ENCODE measurements at places on chromosomes 13 and 19.

DNA sequence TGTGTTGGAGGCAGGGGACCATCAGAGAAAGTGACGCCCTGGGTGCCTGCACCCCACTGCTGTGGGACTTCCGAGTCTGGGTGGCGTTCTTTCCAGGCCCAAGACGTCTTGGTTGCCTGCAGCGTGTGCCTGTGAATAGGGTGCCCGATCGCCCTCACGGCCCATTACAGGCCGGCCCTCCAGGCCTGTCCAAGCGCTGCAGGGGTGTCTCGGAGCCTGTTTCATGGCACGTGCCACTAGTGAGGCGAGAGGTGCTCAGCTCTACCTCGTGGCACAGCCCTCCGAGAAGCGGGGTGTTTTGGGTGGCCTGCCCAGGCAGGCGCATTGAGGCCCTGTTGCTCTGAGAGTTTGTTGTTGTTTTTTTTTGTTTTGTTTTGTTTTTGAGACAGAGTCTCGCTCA lies 30.1 kb downstream of the DOT1L start:
- DNase-seq = no peak

DNA sequence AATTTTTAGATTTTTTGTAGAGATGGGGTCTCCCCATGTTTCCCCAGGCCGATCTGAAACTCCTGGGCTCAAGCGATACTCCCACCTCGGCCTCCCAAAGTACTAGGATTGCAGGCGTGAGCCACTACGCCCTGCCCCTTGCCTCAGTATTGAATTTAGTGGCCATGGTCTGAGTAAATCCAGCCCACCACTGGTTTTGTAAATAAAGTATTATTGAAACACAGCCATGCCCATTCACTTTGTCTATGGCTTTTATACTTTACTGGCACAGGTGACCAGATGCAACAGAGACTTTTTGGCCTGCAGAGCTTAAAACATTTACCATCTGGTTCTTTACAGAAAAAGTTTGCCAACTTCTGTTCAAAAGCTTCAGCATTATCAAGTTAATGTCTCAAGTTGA lies 143.8 kb downstream of the PTPRS start:
- DNase-seq = no peak

DNA sequence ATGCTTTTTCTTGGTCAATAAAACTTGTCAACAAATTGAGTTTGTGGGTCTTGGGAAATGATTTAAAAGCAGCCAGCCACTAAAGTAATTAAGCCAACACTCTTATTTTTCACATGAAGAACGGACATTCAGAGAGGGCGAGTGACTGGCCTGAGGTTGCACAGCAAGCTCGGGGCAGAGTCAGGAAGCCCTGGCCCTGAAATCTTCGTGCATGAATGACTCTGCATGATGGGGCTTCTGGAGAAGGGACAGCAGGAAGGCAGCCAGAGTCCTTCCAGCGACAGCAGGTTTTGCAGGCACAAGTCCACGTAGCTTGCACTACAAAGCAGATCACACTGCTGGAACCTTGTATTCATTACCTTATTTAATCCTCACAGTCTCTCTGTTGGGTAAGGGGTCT lies 232.5 kb downstream of the ZNF536 start:
- DNase-seq = no peak

- no peak for DNase-seq
Measured at GRCh38 chr13:99743094-99743493, 228.5 kb downstream of the ZIC5 start.

GRCh38 chr19:38736413-38737280 lies 7.6 kb downstream of the CAPN12 start:
- peak; percentile 55 for DNase-seq

- DNase-seq = no peak
Measured at GRCh38 chr13:82076496-82076895, 1735.6 kb upstream of the SPRY2 start.

GRCh38 chr13:46097015-46097414 lies 7.8 kb downstream of the CPB2 start:
- DNase-seq = no peak

GRCh38 chr19:55315956-55316525 lies 9.1 kb downstream of the TMEM150B start:
- no peak for DNase-seq

DNA sequence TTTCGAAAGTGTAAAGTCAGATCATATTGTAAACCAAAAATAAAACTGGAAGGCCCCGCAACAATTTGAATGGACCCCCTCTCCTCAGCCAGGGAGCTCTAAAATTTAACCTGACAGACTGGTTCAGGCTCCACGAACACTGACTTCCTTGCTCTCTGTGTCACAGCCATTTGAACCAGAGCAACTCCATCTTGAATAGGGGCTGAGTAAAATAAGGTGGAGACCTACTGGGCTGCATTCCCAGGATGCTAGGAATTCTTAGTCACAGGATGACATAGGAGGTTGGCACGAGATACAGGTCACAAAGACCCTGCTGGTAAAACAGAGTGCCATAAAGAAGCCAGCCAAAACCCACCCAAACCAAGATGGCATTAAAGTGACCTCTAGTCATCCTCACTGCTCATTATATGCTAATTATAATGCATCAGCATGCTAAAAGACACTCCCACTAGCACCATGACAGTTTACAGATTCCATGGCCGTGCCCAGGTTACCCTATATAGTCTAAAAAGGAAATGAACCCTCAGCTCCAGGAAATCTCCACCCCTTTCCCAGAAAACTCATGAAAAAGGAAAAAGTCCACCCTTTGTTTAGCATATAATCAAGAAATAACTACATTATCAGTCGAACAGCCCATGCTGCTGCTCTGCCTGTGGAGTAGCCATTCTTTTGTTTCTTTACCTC lies 43.1 kb downstream of the RFXAP start:
- no peak for DNase-seq

DNA sequence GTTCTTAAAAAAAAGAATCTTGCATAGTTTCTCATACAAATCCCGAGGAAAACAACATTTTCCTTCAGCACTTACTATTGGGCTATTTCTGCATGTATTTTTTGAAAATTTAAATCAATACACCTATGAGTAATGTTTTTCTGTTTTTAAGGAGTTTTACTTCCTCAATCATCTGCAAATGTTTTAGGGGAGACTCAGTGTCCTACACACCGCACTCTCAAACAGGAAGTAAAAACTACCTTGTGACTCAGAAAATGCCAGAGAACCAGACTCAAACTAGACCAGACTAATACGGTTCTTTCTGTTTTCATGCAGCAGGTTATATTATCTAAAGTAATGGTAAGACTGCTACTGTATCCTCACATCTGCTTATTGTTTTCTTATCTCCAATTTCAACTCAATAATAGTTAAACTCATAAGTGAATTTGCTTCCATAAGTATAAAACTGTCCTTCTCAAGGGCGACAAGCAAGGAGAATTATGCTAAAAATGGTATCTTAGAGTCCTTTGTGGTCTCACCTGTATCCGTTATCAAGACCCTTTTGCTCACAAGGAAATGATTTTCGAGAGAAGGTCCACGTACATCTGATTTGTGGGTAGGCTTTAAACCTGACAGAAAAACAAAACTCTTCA lies 52.5 kb downstream of the FLT3 start:
- DNase-seq = no peak

DNA sequence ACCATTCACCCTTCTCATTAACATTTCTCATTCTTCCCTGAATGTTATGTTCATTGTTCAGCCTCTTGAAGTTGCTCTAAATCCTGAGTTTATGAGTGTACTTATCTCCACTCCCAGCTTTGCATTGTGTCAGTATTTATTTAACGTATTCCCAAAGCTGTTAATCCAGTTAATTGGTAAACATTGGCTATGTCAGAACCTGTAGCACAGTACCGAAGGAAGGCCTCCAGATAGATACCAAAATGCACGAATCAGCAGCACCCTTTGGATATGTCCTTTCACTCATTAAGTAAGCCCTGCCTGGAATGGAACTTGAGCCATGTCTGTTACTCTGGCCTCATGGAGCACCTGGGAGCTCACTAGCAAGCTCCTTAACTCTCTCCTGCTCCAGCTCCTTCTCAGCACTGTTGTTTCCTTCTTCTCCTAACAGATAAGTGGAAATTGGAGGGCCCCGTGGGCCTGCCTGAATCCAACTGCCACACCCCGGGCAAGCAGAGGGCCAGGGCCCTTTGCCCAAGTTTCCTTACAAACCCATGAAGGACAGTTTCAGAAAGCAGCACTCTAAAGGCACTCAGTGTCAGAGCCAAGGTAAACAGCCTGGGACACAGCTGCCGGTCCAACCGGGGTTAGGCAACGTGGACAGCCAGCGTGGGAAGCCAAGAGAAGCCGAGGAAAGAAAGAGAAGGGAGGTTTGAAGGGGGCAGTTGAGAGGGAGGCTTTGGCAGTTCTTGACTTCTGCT lies 155.0 kb upstream of the SERP2 start:
- no peak for DNase-seq

DNA sequence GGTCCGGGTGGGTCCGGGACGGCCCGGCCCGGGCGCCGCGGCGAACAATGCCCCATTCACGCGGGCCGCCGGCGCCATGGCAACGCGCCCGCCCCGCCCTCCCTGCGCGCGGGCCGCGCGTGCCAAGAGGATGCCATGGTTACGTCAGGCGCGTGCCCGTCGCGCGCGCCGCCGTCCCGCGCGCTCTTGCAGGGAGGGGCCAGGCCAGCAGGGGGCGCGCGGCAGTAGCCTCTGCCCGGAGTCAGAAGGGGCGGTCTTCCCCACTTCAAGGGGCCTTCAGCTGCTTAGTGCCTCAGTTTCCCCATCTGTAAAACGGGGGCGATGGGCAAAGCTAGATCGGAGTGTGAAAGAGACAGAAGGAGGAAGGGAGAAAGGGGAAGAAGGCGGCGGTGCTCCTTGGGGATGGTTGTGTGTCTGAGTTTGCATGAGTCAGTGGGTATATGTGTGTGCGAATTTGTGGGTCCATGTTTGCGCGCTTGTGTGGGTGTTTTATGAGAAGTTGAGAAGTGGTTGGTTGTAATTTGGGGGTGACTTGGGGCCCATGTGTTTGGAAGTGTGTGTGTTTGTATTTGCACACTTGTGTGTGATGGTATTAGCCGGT lies 11.6 kb upstream of the NFIX start:
- peak; percentile 81 for DNase-seq

GRCh38 chr13:106382534-106382933 lies 152.9 kb downstream of the EFNB2 start:
- DNase-seq = no peak

- DNase-seq = no peak
Measured at GRCh38 chr19:38298821-38299680, 5.0 kb upstream of the C19orf33 start.

DNA sequence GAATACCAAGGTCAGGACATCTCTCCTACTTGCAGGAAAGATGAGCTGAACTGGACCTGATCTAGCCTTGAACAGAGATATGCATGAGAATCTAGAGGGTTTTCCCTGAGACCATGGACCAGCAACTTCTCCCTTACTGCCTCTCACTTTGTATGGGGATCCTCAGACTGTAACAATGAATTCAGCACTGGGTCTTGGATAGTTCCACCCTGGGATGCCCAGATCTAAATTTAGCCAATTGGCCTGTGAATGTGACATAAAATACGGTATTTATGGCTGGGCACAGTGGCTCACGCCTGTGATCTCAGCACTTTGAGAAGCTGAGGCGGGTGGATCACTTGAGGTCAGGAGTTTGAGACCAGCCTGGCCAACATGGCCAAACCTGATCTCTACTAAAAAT lies 15.3 kb upstream of the LILRA2 start:
- no peak for DNase-seq

DNA sequence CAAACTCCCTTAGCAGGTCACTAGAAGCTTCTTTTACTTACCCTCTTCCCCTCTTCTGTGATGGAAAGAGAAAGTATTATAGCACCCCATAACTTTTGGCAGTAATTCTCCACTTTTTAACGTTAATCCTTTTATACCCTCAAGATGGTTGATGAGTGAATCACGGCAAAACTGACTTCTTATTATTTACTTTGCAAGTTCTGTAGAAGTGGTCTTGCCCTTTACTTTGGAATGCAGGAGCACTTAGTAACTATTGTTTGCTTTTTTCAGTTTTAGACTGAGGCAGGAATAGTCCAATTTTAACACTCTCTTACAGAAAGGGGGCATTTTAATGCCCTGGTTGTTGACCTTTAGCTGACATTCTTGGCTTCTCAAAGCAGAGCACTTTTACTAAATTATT lies 260.1 kb downstream of the LMO7 start:
- DNase-seq = no peak

DNA sequence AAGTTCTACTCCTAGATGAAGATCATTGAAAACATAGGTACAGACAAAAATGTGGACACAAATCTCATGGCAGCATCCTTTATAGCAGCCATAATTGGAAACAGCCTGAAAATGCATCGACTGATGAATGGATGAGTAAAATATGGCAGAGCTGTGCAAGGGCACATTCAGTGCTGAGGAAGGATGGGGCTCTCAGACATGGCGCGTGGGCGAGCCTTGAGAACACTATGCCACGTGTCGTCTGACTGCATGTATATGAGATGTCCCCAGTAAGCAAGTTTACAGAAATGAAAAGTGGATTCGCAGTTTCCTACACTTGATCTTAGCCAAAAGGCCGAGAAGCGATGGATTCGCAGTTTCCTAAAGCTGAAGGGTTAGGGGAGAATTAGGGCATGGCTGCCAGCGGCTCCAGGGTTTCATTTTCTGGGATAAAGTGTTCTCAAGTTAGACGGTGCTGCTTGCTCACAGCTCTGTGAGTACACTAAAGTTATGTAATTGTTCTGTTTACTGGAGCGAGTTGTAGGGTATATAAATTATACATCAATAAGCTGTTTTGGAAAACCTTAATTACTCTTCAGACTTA lies 78.0 kb downstream of the RAB20 start:
- no peak for DNase-seq

DNA sequence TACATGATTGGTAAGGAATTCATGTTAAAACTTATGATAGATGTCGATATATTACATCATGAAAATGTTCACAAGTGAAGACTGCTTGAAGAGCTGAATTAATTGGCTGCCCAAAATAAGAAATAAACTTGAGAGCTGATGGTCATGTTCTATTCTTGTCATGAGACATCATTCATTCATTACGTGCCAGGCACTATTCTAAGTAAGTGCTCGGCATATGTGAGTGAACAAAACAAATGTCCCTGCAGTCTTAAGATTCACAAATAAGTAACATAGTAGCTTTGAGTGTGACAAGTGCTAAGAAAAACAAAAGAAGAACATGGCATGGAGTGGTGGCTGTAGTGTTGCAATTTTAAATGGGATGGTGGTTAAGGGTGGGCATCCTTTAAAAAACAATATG lies 329.3 kb downstream of the SUCLA2 start:
- no peak for DNase-seq

DNA sequence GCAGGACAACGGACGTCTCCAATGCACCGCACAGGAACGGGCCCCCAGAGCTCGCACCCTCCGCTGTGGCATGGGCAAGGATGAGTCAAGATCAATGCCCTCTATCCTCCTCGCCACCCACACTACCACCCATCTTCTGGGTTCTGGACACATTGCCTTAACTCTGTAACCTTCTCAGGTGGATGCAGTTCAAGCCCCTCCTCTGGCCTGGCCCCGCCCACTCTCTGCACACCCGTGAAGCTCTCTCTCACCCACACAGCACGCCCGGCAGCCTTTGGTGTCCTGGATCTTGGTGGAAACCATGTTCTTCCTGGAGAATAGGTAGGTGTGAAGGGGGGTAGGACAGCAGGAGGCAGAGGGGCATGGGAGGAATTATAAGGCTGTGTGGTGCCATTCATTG lies 20.7 kb downstream of the MAP4K1 start:
- no peak for DNase-seq

GRCh38 chr19:44891016-44891882 lies at the start of gene TOMM40:
TOMM40 (plus strand) TSS chr19:44891254; CDS start chr19:44891416, 162 bp downstream.
- peak; percentile 12 for DNase-seq

Measured in stimulated activated CD4-positive, alpha-beta T cell treated with anti-CD3 and anti-CD28 coated beads, Interleukin-12 subunit alpha, Interleukin-12 subunit beta, amount 100 ng/mL, for 48 hours (primary cell).